ENCODE measurements at places on chromosomes 1 and 21. TPM values are rescaled to one million over a fixed set of nuclear protein-coding genes. Genes with fewer than 3 reads are reported as not detected.

The OR2L13 gene
- not detected for total RNA-seq

The IGSF9 gene
- total RNA-seq: 7.5 TPM

The GNB1 gene
- total RNA-seq: 251 TPM

The RGS13 gene
- total RNA-seq: not detected

The MROH9 gene
- not detected for total RNA-seq

The LCE1F gene
- not detected for total RNA-seq

The CENPL gene
- 31.2 TPM for total RNA-seq

The PKP1 gene
- 0.09 TPM for total RNA-seq

The RFX5 gene
- total RNA-seq: 82.4 TPM

The PGBD5 gene
- total RNA-seq: 37.8 TPM

The POU2F1 gene
- 25.3 TPM for total RNA-seq

The TAS1R1 gene
- total RNA-seq: not detected

The KIAA0040 gene
- 24.3 TPM for total RNA-seq

The SV2A gene
- total RNA-seq: 0.32 TPM

The FCRL3 gene
- 1.2 TPM for total RNA-seq

The GPR37L1 gene
- total RNA-seq: 0.12 TPM

The SRP9 gene
- 312 TPM for total RNA-seq

The CELA3B gene
- total RNA-seq: not detected

The CBS gene
- 124 TPM for total RNA-seq

The SIM2 gene
- total RNA-seq: 15.1 TPM

The SCCPDH gene
- 40.0 TPM for total RNA-seq

The SLC25A34 gene
- total RNA-seq: 0.68 TPM

The RAB3B gene
- 0.49 TPM for total RNA-seq

The AGO4 gene
- 8.3 TPM for total RNA-seq

The OR2L3 gene
- not detected for total RNA-seq

The LCE2B gene
- total RNA-seq: not detected

The LAMTOR2 gene
- 69.9 TPM for total RNA-seq

The KLHDC8A gene
- not detected for total RNA-seq
